GM04503 (cell line): ENCODE measurements at places on chromosomes 4 and X.

- no peak for DNase-seq
Measured at GRCh38 chr4:10115271-10115796, 1.3 kb downstream of the WDR1 start.

- no peak for DNase-seq
Measured at GRCh38 chrX:97224148-97224547, 340.4 kb downstream of the RPA4 start.

GRCh38 chr4:74934016-74934831 lies 1.3 kb downstream of the PARM1 start:
- DNase-seq, result no peak

DNA sequence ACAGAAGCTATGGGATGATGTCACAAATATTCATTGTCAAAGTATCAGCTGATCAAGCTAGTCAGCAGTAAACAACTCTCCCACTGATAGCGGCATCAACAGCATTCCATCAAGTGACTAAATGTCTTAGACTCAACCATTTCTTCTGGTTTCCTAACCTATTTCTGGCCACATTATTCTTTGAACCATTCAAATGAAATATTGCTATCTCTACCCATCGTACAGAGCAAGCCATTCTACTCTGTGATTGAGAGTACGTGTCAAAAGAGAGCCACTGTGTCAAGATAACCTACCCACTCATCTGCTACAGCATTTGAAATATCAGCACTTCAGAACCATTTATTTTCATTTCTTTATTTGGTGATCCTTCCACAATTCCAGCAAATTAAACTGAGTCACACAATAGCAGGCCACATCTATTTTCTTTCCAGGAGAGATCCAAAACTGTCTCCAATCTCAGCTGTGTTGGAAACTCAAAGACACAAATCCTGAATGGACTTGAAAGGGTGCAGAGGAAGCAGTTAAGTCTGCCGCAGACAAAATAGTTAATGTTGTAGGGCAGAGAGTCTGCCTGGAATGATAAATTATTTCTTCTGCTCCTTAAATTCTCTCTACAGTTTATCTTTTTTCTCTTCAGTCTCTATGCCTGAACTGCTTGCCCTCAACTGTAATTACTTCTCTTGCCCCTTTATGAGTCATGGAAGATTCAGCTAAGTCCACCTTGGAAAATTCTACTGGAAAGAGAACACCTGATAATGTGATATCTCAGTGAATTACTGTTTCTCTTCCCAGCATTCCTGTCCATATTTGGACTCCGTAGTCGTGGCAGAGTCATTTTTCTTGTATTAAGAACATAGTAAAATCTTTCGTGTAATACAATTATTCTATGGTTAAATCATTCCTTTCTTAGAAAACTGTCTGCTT lies 364.8 kb downstream of the PDGFC start:
- no peak for DNase-seq

- DNase-seq, result no peak
Measured at GRCh38 chrX:3733043-3733430, 19.6 kb upstream of the PRKX start.

- no peak for DNase-seq
Measured at GRCh38 chr4:6608758-6609414, 31.6 kb upstream of the MRFAP1 start.

DNA sequence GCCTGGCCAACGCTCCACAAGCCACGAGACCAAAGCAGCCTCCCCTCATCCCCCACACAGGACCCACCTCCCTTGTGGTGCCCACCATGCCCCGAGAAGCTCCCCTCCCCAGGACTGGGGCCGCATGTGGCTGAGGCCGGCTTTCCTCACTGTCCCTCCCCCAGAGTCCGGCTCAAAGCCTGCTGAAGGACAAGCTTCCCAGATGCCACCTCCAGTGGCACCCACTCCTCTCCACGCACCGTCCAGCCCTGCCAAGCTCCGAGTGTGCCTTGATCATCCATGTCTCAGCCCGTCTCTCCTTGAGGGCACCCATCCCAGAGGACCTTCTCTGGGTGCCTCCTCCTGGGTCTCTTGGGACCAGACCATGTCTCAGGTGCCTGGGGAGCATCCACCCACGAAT lies 58.8 kb upstream of the MXD4 start:
- DNase-seq, result no peak

GRCh38 chrX:125203737-125204578 lies 115.7 kb upstream of the TEX13C start:
- DNase-seq, result no peak

DNA sequence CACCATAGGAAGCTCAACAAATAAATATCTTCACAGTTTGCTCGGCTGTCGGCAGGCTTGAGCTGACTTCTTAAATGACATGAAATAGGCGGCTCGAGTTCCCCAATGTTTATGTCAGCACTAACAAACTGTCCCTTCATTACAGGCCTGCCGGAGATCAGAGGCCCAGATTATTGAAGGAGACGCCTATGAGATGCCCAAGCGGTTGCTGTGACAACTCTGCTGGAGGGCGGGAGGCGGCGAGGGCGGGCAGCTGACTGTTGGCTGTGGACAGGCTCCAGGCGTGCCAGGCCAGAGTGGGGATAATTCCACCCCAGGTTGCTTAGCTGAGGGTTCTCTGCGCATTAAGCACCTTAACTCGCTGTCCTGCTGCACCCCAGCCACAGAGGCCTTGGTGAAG lies 39.2 kb upstream of the MSX1 start:
- no peak for DNase-seq

- no peak for DNase-seq
Measured at GRCh38 chr4:73698217-73698616, 42.2 kb upstream of the CXCL8 start.

DNA sequence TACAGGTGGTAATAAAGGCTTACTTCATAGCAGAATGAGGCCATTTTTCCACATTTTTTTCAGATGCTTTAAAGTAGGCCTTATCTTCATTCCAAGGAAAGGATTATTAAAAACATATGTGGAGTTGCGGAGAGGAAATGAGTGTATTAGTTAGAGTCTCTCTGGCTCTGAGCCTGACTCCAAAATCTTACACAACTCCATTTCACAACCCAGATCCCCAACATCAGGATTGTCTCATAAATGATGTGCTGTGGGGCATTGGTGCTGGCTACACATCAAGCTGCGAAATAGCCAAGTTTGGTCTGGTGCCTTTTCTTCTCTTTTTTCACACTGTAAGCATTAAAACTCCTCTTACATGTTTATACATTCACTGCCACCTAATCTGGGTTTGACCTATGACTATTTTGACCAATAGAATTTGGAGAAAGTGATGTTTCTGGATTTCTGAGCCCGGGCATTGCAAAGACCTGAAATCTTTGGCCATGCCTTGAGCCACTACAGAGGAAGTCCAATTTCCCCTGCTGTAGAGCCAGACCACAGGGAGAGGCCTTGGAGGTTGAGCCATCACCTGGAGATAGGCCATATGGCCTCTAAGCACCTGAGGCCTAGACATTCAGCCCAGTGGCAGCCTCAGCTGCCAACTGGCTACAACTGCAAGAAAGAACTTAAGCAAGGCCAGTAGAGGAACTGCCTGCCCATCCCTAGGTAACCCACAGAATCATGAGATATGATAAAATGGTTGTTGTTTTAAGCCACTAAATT lies 16.7 kb upstream of the SOD3 start:
- DNase-seq, result peak; percentile 98

DNA sequence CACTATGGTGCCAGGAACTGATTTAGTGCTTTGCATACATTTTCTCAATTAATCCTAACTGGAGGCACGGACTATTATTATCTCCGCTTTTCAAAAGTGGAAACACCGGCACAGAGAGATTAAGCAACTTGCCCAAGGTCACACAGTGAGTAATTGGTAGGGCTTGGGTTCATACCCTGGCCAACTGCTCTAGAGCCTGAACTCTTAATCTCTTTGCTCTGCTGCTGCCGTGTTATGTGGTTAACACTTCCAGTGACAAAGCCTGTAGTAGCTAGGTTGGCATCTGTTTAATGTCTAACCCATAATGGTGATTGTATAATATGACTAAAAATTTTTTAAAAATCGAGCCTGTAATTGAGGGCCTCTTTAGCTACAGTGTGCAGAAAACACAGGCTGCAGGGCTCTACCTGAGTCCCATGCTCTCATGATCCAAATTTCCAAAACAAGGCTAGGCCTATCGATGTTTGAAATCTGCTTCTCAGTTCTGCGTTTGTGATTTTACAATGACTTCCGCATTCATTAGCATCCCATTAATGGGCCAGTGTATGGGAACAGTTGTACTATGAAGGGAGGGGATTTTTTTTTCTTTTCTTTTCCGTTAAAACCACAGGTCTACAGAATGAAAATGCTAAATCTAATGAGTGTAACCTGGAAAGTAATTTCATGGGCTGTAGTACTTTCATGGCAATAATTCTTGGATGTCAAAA lies 219.3 kb upstream of the JADE1 start:
- DNase-seq, result no peak

DNA sequence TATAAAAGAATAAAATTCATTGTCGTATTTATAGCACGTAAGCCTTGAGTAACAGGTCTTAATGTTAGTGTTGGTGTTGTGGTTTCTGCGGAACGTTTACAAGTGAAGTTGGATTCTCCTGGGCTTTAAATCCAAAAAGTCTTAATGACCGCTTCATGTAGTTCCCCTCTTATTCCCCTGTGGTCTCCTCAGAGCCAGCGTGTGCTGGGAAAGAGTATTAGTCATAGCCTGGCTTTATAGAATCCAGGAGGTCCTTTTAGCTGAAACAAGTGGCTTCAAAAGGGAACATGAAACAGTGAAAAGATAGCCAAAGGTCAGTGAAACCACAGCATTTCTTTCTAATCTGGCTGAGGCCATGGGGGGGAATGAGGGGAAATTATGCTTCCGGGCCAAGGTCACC lies 79.1 kb downstream of the CLCN4 start:
- DNase-seq, result peak; percentile 34

GRCh38 chrX:53362449-53362848 lies 60.0 kb downstream of the SMC1A start:
- DNase-seq, result no peak

DNA sequence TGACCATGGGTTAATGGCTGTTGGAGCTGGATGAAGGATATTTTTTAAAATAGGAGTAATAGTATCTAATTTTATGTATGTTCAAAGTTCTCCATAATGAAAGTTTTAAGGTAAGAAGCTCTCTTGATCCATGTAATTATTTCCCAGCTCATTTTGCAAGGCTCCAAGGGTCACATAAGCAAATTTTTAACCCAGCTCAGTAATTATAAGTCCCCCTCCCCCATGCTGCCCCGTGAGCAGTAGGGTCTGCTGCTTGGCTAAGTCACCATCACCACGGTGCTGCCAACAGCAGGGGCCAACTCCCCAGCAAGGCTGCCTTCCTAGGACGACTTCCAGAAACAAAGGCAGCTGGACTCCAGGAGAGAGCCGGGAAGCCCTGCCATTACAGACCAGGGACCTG lies 340.0 kb downstream of the FBXW7 start:
- DNase-seq, result no peak

DNA sequence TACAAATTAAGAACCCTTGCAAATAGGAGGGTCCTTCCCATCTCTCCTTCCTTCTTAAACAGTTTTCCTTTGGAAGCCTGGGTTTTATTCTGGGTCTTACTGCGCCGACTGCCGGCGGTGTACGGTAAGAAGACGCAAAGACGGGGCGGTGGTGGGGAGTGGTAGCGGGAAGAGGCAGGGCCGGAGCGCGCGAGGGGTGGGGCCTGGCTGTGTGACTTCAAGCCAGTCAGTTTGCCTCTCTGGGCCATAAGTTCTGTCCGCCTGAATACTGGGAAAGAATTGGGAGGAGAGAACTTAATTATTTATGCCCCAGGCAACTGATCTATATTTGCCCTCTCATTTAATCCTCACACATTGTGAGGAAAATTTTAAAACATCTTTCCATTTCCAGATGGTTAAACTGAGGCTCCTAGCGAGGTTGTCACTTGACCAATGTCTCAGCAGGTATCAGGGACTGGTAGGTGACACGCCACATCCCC lies 726 bp upstream of the KANTR start:
- DNase-seq, result no peak

DNA sequence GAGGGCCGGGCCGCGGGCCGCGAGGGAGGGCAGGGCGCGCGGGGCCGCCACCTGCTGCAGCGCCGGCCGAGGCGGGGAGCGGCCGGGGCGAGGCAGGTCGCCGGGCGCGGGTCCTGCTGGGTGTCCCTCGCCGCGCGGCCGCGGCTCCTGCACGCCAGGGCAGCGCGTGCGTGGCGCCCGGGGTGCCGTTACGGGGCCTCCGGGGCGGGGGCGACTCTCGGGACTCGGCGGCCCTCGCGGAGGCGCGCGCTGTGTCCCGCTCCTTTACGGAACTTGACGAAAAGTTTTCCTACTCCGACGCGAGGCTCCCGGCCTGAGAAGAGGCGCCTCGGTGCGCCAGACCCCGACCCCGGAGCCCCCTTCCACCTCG lies 329 bp downstream of the TBC1D14 start:
- no peak for DNase-seq

DNA sequence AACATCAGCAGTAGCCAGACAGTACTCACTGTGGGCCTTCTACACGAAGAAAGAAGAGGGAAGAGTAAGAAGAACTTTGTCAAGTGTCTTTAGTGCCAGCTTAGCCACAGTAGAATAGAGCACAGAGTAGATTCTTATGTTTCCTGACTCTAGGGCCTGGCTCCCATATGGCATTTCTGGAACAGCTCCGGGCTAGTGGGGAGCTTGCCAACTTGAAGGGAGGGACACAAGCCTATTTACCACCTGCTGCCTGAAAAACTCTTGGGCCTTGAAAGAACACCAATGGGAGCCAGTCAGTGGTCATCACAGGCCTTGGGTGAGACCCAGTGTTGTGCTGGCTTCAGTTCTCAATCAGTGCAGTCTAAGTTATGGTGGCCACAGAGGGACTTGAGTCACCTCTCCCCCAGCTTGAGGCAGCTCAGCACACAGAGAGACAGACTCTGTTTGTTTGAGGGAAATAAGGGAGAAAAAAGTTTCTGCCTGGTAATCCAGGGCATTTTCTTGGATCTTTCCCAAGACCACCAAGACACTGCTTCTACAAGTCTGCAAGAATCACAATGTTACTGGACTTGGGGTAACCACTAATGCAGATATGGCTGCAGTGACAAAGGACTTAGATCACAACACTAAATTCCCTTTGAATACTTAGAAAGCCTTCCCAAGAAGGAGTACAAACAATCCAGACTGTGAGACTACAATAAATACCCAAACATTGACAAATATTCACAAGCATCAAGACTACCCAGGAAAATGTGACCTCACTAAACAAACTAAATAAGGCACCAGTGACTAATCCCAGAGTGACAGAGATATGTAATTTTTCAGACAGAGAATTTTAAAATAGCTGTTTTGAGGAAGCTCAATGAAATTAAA lies 261.0 kb upstream of the NDST3 start:
- DNase-seq, result no peak

GRCh38 chr4:131091896-131092295 lies 1995.9 kb downstream of the C4orf33 start:
- peak; percentile 0 for DNase-seq

DNA sequence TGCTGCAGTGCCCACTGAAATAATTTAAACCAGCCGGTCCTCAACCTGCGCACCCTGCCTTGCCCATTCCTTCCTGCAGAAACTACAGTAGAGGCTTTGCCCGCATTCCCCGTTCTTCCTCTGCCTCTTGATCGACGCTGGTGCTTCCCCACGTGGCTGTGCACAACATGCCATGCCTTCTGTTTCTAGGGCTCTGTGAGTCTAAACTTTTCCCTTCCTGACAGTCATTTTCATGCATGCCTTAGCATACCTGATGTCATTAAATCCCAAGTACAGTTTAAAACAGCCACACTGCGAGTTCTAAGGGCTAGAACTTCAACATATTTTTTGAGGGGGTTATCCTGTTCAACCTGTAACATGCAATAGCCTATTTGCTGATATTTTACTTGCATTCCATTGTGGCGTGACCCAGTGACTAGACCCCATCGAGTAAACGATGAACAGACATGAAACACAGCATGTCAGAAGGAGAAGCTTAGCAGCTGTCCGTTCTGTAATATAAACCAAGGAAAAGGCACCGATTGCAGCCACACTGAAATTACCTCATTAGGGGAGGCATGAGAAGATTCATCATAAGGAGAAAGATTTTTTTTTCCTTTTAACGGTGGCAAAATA lies 232.5 kb downstream of the ARHGAP10 start:
- DNase-seq, result no peak
